ENCODE measurements at places on chromosomes 5 and 9. TPM values are rescaled to one million over a fixed set of nuclear protein-coding genes. Genes with fewer than 3 reads are reported as not detected.

DNA sequence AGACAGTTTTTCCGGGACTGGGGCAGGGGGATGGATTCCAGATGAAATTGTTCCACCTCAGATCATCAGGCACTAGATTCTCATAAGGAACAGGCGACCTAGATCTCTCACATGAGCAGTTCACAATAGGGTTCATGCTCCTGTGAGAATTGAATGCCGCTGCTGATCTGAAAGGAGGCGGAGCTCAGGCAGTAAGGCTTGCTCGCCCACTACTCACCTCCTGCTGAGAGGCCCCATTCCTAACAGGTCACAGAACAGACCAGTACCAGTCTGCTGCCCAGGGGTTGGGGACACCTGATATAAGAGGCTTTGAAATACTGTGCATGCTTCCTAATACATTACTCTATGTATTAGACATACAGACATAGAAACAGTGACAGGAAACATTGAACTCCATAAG lies 41.1 kb downstream of the PTPRD start:
- DNase-seq: no peak

GRCh38 chr9:137046088-137046787 lies at the start of gene NPDC1:
Gene NPDC1 (minus strand): TSS chr9:137046177. CDS start chr9:137045989, 188 bp downstream.
- DNase-seq: peak; percentile 76

DNA sequence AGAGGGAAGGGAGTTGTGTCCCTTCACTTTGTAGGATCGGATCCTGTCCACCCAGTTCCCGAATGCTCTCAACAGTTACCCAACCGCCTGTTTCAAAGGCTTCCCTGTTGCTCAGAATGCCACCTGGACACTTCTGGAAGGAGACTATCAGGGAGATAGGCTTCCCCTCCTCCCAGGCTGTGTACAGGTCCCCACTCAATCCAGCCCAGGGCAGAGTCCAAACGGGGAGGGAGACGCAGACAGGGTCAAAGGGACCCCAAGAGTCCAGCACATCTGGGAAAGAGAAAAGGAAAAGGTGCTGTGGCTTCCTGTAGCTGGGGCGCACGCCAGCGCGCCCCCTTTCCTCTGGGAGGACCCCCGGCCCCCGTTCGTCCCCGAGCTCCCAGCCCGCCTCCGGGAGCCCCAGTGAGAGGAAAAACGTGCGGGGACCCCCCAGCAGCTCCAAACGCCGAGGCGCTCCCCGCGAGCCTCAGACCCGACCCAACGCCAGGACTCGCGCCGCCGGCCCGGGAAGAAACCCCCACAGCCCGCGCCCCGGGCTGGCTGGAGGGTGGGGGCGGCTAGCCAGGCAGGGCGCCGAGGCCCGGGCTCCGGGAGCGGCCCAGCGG lies 640 bp downstream of the SURF4 start:
- no peak for DNase-seq

DNA sequence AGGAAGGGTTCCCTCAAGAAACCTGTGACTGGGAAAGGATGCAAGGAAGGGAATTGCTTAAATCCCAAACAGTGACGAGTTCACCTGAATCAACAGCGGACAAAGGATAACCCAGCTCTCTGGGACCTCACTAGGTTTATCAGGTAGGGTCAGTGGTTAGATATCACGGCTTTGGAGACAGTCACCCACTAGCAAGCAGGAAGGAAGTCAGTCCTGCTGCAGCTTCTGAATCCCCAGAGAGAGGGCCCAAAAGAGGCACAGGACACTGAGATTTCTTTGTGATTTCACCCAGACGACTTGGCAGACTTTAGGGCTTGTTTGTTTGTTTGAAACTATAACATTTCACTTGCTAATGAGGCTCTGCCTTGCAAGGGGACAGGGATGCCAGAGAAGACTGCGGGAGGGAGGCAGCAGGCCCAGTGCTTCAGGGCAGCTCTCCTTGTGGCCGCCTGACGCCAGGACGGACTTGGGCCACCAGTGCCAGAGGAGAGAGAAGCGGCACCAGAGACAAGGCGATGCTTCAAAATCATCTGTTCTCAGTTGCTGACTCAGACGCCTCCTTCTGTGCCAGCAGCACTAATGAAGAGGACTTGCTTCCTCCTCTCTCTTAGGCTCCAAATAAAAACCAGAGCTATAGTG lies 275.6 kb upstream of the SLC30A5 start:
- DNase-seq: no peak

DNA sequence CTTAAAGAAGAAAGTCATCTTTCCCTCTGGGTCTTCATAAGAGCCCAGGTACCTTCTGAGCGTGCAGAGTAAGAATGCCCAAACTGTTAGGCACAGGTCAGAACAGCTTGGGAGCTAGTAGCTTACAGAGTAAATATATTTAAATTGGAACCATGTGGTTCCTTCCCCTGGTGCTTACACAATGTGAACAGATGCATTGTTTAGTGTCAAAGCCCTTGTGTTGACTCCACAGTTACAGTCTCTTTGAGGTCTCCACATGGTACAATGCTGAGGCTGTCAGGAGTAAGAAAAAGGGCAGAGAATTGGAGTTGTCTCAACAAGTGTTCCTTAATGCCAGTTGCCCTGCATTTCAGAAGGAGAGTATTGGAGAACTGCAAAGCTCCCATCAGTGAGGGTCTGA lies 188.5 kb downstream of the PAPPA start:
- DNase-seq: no peak

DNA sequence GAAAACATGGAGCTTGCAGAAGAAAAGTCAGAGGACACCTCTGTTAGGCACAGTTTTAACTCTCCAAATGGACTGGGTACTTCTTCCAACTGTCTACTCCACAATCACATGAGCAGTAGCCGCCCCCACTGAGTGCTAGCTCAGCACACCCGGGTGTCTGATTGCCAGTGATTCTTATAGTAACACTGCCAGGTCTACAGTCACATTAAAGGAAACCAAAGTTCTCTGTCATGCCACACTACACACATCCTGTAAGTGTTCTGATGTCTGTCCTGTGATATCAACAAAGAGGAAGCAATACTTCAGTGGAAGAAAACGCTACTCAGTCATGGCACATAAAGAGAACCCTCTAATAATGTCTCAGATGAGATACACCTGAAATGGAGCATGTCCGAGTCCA lies at the start of gene HAVCR2:
Gene HAVCR2 (minus strand): TSS at position 69 of the 400 bp plus-strand sequence. CDS start 61 bp downstream, at position 8.
- peak; percentile 63 for DNase-seq

DNA sequence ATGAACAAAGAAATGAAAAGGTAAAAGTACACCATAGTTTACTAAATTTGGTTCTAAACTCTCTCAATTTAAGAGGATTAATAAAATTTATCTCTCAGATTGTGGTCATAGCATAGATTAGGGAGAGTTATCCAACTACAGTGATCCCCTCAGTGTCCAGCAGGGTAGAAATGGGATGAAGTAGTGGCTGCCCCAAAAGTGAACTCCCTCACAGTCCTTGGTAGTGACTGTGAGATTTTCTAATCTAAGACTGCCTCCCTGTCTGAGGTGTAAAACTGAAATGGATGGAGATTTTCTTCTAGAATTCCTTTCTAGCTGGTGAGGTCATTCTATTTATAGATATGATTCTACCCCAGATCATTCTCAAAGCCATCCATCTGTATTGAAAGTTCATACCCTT lies 455.5 kb downstream of the ACTL7B start:
- DNase-seq: no peak

- DNase-seq: no peak
These were observed 50.8 kb downstream of the ITGA1 start for GRCh38 chr5:52838326-52839015.

DNA sequence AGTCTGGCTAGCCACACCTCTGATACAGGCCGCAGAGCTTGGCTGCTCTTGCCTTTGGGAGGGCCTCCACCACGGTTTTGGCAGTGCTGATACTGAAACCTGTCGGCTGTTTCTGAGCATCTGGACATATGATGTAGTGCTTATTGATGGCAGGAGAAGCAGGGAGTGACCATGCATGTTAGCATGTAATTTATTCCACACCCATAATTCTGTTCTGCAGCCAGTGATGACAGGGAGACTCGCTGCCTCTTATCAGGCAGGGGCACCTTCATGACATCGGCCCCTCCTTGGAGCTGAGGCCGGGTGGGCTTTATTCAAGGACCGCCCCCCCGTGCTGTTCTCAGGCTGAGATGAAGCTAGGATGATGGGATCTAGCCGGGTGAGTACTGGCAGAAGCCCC lies 49.0 kb downstream of the OLFM1 start:
- no peak for DNase-seq

DNA sequence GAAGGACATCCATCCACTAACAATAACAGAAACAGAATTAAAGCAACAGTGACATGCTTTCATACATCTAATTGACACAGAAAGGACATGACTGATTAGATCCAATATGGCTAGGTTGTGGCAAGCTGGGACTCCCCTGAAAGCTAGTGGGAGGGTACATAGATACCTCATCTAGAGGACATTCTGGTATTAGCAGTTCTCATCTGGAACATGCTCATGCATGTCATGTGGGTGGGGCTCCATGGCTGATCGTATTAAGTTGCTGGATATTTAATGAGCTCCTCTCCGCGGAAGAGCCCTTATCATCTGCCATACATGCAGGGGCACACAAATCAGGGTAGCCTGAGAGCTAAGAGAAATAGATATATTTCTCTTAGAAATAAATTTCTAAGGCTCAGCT lies 358.9 kb downstream of the ICE1 start:
- no peak for DNase-seq

DNA sequence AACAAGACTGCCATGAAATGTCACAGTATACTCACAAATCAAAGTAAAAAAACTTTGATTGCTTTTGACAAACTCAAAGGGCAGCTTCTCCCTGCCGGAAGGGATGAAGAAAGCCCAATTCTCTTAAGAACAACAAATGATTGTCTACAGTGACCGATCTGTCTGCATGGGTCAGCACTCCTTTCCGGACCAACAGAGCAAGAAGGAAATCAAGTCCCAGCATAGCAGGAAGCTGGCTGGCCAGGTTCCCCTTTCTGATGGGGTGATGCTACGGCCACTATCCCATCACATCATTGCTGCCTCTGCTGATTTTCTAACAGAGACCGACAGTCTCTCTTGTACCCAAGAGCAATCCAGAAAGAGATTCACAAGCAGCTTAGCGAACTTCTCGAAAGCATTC lies 692 bp downstream of the C1QTNF3 start:
- no peak for DNase-seq

- DNase-seq: no peak
These were observed 552.1 kb upstream of the CDH9 start for GRCh38 chr5:27590503-27590902.

GRCh38 chr9:2557693-2558092 lies 63.9 kb upstream of the VLDLR start:
- no peak for DNase-seq

DNA sequence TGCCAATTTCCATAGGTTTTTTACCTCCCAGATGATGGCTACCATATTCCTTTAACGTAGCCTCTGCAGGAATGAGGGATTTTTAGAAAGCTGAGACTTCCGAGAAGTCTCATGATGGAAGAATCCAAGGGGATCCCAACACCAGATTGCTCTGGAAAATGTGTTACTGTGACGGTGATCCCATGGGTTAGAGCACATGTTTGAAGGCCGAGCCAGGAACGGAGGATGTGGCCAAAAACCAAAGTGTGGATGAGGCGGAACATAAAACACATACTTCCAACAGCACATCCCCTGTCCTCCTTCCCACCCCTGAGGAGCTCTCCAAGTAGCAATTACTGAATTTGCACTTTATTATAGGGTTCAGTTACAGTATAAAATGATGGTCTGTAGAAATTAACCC lies 82.6 kb downstream of the GPR21 start:
- DNase-seq: no peak

- no peak for DNase-seq
These were observed 87.8 kb upstream of the SLC27A6 start for GRCh38 chr5:128877476-128877875.

DNA sequence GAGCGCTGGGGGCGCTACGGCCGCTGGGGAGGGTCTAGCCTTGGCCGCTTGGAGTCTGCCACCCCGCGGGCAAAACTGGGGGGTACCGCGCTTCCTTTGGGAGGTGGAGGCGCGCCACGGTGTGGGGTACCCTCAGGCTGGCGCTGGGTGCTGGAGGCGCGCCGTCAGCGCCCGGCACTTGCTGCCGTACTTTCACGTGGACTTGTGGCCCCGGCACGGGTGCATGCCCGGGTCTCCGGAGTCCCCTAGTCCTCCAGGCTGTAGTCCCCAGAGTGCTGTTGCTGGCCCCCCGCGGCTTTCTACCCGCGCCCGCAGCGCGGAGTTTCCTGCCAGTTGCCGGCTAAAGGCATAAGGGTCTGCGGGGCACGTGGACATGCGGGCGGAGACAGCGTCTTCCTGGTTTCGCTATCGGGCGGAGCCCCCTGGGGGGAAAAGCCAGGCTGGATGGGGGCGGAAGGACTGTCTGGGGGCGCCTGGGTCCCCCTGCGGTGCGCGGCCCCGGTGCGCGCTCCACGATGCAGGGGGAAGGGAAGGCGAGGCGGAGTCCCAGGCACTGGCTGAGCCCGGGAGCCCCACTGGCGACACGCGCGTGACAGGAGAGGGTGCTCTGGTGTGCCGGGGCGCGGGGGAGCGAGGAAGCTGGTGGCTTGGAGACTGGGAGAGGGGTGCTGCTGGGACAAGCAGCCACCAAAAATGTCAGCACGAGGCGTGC lies 666 bp downstream of the PPARGC1B start:
- peak; percentile 46 for DNase-seq

DNA sequence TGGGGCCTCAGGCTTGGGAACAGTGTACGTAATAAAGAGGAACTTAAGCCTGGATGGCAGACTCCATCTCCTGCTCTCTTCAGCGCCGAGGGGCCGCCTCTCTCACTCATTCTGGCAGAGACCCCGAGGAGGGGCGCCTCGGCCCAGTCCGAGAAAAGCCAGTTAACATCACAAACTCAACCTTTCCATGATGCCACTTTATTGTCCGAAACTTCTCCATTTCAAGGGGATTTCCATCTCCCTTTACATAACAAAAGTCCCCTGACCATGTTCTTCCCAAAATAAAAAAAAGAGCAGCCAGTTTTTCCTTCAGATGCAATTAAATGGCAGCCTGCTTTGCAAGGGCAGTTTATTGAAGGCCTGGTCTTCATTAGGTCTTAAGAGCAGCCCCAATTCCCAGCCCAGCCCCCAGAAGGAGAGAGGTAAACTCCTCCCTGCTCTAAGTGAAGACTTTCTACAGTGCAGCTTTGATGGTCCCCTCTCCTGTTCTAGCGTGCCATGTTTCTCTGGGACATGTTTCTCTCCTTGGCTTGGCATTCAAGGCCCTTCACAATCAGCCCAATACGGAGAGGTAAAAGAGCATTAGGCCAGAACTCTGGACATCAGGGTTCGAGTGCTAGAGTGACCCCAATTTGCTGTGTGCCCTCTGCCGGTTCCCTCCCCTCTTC lies 19.5 kb upstream of the RAB14 start:
- no peak for DNase-seq

Gene MVB12B
- 0.23 TPM for total RNA-seq

Gene MED10
- 56.5 TPM for total RNA-seq

Gene PCAT7
- total RNA-seq: not detected

Gene MAMDC2
- total RNA-seq: not detected

Gene KCNN2
- not detected for total RNA-seq

Gene B4GALT1
- 60.6 TPM for total RNA-seq

Gene OBP2B
- not detected for total RNA-seq

Gene OR1L1
- not detected for total RNA-seq

Gene RAI14
- total RNA-seq: 4.0 TPM
